ENCODE measurements at places on chromosomes 4 and X.

GRCh38 chrX:8404471-8404870 is 60.2 kb upstream of the VCX3B start:
- DNase-seq: no peak

GRCh38 chrX:64191281-64192010 is 14.1 kb downstream of the AMER1 start:
- no peak for DNase-seq

- DNase-seq: no peak
Measured at GRCh38 chrX:43949669-43950068, 23.5 kb downstream of the NDP start.

GRCh38 chr4:125091-125771 is 930 bp downstream of the ZNF718 start:
- no peak for DNase-seq

DNA sequence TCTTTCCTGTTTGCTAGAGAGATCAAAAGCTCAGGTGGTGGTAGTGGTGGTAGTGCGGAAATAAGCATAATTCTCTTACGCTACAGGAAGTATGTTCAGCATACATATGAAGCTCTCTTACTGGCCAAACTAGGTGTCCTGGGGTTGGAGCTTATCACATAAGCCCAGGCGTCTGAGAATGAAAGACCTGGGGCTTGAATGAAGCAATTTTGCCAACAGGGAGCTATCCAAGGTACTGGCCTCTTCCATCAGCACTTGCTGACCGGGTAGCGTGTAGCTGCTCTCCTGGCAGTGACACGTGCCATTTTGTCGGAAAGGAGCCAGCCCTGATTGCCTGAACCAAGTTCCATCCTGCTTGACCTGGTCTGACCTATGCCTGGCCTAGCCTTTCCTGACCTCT is 65.9 kb upstream of the HPF1 start:
- DNase-seq: no peak

DNA sequence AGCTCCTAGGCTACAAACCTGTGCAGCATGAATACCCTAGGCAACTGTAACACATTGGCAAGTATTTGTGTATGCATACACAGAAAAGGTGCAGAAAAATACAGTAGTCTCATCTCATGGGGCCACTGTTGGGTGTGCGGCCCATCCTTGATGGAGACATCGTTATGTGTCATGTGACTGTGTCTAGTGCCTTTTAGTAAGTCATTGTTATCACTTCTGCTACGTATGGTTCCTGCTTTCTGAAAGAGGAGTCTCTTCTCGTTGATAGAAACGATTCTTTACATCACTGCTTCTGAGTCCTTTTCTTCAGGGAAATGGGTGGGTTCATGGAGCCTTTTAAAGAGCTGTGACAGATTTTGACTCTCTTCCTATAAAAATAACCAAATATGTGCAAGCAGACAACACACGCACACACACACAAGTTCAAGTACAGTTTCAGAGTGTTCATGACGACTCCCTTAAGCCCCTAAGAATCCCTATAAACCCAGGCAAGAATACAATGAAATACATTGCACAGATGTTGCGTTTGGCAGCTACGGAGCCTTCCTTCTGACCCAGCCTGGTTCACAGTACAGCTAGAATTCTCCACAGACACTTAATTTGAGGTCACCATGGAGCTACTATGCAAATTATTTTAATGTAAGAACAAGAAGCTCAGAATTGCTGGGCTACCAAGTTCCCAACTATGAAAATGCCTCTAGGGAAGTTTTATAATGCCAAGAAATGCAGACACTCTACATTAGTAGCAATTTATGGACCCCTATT is 10.2 kb upstream of the STK32B start:
- no peak for DNase-seq

DNA sequence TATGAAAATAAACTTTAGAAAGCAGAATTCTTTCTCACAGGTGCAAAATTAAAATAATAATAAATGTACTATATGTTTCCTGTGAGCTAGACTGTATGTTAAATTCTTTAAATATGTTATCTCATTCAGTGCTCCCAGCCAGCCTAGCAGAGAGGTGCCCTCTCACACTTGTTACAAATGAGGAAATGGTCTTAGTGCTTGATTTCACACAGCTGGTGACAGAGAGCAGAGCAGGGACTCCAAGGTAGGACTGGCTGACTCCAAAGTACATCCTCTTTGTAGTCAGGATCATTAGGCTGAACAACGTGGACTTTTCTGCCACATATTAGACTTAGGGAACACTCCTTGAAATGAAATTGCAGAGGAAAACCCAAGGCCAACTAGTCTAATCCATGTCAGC is 72.0 kb upstream of the HHIP start:
- no peak for DNase-seq

GRCh38 chrX:154443479-154443910 is 446 bp upstream of the FAM50A start:
- no peak for DNase-seq

DNA sequence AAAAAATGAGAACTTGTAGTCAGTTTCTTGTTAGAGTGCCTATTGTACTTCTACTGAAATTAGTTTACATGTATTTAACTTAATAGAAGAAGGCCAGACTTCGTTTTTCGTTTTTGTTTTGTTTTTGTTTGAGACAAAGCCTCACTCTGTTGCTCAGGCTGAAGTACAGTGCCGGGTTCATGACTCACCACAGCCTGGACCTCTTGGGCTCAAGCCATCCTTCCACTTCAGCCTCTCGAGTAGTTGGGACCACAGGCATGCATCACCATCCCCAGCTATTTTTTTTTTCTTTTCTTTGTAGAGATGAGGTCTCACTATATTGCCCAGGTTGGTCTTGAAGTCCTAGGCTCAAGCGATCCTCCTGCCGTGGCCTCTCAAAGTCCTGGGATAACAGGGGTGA is 793.9 kb downstream of the ADGRL3 start:
- no peak for DNase-seq

GRCh38 chrX:19736389-19736788 is 151.0 kb downstream of the SH3KBP1 start:
- DNase-seq: no peak

DNA sequence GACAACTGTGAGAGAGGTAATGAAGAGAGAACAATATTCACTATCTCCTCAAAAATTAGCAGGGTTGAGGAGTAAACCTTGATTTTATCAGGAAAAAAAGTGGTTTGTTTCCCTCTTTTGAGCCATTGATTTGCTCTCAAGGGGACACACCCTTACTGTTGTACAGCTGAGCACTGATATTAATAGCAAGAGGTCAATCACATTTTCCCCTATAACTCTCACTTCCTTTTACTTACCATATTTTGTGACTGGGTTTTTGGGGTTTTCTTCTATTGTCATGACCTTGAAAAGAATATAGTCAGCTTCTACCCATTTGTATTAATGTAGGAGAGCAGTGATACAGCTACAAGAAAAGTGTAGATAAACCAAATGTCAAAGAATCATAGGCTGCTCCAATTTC is 70.2 kb upstream of the LONRF3 start:
- no peak for DNase-seq

DNA sequence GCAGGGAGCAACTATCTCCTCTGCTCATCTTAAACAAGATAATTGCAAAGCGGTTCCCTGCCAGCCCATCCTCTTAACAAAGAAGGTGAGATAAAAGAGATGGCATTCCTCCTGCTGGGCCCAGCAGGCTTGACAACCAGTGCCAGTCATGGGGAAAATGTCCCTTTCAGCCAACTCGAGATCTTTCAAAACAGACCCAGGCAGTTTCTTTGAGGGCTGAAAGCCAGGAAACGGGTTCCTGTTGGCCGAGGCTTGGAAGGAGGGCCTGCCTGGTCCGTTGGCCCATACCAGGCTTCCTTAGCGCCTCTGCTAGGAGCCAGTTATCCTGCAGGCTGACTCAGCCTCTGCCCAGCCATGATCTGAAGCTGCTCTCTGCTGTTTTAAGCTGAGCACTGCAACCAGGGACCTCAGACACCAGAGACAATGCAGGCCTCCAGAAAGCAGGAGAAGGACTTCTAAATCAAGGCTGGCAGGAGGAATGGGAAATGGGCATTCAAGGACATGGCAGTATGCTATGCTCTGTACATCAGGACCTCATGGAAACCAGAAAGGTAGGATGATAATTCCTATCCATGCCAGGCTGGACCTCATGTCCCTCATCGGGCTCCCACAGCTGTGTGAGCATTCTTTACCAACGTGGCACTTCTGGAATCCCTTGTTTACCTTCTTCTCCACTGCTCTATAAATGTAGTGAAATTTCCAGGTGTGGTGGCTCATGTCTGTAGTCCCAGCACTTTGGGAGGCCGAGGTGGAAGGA is 42.4 kb upstream of the SLC2A9 start:
- no peak for DNase-seq

DNA sequence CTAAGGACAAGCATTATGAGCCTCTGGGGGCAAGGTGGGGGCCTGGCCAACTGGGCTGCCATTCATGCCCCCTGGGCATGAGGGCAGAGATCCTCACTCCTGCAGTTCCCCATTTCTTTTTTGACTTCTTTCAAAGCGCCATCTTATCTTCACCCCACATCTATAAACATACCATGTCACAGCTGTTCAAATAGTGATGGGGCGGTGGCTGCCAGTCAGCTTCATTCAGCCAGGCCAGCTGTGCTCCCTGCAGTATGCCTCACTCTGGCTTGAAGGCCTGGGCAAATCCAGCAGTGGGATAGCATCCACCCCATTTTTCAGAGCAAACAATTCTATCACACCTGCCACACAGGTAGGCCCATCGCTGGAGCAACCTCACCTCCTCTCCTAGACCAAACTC is 85.5 kb downstream of the NHSL2 start:
- DNase-seq: no peak

DNA sequence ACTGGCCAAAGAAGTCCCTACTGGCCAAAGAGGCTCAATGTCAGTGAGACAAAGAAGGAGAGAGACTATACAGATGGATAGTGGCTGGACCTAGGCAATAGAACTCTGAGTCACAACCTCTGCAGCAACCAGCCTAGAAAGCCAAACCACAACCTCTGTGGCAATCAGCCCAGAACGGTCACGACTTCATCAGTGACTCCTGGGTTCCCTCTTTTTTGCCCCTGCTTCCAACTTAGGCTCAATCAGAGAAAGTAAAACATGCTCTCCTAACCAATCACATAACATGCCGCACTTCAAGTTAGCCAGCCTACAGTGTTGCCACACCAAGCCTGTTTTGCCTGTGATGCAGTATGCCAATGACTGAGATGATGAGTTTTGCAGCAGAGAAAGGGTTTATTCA is 203.4 kb downstream of the ANAPC10 start:
- DNase-seq: no peak

GRCh38 chrX:372856-373640 is 13.7 kb downstream of the PPP2R3B start:
- DNase-seq: no peak

GRCh38 chr4:170420255-170420693 is 330.5 kb upstream of the AADAT start:
- DNase-seq: no peak

DNA sequence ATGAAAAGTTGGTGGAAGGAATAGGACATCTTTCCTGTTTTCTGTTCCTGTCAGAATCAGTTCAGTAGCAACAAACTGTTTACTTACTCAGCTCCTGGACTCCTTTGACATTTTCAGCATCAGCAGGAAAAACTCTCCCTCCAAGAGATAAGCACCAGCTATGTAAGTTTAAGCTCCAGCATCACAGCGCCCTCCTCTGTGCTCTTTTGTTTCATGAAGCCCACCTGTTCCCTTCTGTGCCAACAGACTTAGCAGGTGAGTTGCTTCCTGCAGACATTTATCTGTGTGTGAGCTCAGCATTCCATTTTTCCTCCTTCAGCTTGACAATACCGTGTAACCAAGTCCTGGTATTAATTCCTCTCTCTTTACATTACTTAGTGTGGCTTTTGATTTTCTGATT is 644.1 kb upstream of the AGA start:
- DNase-seq: no peak

DNA sequence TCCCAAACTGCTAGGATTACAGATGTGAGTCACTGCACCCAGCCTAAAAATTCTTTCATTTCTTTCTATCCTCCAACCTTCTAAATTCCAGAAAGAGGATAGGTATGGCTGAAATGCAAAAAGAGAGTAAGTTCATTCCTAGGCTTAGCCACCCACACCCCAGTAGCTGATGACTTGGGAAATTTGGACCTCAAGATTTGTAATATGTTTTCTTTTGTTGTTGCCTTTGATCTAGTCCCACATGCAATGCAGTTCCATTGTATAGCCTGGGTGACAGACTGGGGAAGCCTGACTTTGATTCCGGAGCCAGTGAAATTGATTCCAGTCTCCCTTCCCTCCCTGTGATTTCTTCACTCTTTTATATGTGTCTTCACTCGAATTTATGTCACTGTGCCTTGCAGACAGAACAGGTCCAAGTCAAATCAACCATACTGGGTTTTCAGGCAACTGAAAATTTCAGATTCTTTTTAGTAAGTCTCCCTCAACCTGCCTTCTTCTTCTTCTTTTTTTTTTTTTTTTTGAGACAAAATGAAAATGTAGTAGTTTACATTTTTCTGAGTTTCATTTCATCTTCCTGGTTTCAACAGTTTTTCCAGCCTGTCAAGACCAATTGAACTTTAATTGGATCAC is 176.2 kb upstream of the RBPJ start:
- no peak for DNase-seq

DNA sequence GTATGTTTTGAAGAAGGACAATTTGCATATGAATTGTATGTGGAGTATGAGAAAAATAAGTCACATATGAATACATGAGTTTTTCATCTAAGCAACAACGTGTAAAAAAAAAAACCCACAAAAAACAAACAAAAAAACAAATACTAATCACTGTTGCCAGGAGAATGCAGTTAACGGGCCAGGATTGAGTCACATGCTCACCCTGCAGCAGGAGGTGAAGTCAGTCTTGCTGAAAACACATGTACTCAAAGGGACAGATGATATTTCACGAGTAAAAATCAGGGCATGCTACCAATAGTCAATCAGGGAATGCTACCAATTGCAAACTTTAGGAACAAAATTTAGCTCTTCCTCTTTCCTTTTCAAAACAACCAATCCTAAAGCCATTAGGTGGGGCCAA is 10.4 kb upstream of the DCLK2 start:
- DNase-seq: no peak

DNA sequence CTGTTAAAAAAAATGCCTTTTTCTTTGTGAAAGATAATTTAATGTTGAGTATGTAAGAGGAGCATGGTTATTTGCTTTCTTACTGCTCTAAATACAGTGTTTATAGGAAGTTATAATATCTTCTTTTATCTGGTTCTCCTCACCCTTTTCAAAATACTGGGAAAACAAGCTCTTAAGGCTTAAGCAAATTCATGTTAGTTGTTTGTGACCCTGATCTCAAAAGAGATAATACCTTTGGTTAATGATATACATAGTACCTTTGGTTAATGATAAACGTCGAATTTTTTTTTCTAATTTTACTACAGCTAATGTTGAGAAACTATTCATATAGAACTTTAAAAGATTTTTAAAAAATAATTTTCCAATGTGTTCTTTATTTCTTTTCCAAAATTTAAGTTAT is 180.1 kb downstream of the RAPGEF2 start:
- DNase-seq: no peak

DNA sequence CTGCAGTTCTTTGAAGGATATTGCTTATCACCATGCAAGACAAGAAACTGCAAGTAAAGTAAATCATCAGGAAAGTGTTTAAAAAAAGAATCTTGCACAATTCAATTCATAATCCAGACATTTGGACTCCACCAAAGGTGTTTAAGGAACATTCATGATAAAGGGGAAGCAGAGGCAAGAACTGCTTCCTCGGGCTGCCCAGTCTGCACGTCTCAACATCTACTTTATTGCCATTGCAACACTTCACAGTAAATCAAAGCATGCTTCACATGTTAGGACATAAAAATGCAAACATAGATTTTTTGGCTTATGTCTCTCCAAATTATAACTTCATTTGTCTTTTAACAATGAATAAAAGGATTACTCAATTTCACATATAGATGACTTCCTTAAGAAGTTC is 42.5 kb downstream of the MID1 start:
- no peak for DNase-seq

Measured in D721Med (cell line).